ENCODE measurements at places on chromosomes 4 and X.
A peak's percentile ranks its signal among the peaks of the same experiment; 100 is the strongest.

DNA sequence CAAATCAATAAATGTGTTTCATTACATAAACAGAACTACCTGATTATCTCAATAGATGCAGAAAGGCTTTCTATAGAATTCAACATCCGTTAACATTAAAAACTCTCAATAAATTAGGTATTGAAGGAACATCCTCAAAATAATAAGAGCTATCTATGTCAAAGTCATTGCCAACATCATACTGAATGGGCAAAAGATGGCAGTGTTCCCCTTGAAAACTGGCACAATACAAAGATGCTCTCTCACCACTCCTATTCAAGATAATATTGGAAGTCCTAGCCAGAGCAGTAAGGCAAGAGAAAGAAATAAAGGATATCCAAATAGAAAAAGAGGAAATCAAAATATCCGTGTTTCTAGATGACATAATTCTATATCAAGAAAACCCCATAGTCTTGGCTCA is 466.4 kb downstream of the MAGEE1 start:
- no peak for DNase-seq

- no peak for DNase-seq
These were observed 24.5 kb upstream of the TAPT1 start for GRCh38 chr4:16250661-16251365.

- DNase-seq: no peak
These were observed 123.3 kb downstream of the CLCN4 start for GRCh38 chrX:10280071-10280470.

- no peak for DNase-seq
These were observed at the start of gene IL15 for GRCh38 chr4:141636082-141636770. IL15 (plus strand) TSS chr4:141636583; CDS start chr4:141719465, 82,882 bp downstream.

- DNase-seq: no peak
These were observed 18.7 kb downstream of the FAM184B start for GRCh38 chr4:17762726-17763125.

GRCh38 chr4:62377245-62377644 is 1177.1 kb downstream of the ADGRL3 start:
- no peak for DNase-seq

GRCh38 chr4:19850909-19851308 is 400.8 kb upstream of the SLIT2 start:
- DNase-seq: no peak

- DNase-seq: no peak
These were observed 29.0 kb downstream of the MECP2 start for GRCh38 chrX:154068560-154068959.

DNA sequence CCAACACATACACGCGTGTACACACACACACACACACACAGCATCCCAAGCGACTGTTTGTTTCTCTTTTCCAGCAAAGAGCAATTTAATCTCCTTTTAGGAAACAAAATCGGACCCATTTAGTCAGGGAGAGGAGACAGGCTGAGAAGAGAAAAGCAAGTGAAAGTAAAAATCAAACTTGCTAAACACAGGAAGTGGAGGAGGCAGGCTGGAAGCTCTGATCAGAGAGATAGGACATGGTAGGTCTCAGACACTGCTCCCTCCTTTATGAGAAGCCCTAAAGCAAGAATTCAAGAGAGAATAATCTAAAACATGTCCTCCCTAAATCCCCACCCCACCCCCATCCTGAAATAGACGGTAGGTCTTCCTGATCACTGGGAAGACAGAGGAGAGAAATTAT is 62.3 kb downstream of the GPC3 start:
- DNase-seq: no peak

- no peak for DNase-seq
These were observed 11.6 kb downstream of the SORBS2 start for GRCh38 chr4:185800266-185800945.

DNA sequence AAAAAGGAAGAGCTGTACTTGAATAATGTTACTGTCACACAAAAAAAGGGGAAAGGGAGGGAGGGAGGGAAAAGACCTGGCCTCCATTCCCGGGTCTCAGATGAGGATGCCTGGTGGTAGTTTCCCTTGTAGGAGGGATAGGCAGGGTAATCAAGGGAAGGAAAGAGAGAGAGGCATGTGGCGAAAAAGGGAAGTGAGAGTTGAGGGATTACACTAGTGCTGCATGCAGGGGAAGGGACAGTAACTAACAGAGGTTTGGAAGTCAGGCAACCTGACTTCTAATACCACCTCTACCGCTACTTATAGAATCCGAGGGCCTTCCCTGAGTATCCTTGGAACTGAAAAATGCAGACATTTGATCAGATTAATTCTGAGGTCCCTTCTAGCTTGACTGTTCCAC is 821.7 kb upstream of the FTHL17 start:
- DNase-seq: no peak

DNA sequence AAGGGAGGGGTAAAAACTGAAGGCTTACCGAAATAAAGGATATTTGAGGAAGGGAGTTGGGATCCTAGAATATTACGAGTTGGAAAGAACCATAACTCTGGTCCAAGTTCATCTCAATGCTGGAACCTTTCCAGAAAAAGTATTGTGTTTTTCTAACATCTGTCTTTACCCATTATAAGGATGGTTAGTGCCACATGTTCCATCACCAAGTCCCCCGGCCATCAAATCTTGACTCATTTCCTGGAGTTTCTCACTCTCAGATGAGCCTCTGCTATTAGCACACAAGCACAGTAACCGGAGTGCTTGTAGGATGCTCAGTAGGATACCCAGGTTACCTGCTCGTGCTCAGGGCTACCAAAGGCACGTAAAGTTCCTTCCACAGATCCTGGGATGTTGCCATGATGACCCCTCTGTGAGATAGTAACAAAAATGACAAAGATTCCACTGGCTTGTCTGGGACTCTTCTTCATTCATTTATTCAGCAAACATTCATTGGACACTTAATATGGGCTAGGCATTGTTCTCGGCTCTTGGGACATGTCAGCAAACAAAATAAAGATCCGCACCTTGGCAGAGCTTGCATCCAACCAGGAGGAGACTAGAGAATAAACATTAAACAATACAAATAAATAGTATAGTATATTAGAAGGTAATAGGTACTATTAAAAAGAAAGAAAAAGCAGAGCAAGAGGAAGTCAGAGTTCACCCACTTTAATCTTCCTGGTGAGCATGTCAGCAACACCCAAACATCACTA is 36.3 kb downstream of the PKD2 start:
- no peak for DNase-seq

DNA sequence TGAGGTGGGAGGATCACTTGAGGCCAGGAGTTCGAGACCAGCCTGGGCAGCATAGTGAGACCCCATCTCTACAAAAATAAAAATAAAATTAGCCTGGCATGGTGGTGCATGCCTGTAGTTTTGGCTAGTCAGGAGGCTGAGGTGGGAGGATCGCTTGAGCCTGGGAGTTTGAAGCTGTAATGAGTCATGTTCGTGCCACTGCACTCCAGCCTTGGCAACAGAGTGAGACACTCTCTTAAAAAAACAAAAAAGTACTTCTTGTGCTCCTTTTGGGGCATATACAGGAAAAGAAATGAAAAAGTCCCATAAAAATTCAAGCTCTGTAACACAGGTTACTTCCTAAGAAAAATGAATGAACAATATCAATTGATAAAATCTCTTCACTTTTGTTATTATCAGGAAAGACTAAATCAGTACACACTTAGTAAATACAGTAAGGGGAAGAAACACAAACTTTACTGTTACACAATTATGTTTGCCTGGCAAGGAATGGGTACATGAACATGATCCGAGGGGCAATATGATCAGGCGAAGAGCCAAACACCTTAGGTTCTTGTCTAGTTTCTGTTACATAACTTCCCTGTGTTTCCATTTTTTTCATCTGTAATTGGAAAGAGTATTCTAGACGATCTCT is 46.9 kb downstream of the CCDC158 start:
- DNase-seq: no peak

DNA sequence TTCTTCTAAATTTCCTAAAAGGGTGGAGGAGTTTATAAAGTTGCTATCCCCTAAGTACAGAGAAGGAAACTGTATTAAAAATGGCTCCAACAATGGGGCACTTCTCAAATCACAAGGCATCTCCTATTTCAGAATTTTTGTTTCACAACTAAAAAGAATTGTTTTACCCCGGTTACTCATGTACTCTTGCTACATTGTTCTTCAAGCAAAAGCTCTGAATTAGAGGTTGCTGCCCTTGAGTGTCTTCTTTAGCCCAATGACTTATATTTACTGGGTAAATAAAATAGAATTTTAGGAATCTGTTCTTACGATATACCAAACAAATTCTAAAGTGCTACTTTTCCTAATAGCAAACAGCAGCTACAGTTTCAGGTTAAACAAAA is 67.5 kb downstream of the PPEF2 start:
- DNase-seq: no peak

GRCh38 chr4:101345596-101346350 is 1.6 kb downstream of the PPP3CA start:
- DNase-seq: peak; percentile 2

DNA sequence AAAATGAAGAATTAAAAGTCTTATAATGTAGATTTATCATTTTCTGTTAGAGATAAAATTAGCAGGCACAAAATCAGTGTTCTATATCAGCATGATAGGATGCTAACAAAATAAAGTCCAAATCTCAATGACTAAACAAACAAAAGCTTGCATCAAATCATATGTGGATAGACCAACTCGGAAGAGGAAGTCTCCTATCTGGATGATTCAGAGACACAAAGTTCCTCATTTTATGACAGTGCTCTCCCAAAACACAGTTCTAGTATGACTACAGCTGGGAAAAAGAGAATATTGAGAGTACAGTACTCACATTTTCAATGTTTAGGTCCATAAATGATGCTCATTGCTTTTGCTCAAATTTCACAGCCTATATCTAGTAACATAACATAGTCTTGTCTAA is 376.1 kb upstream of the CTSO start:
- peak; percentile 34 for DNase-seq
